SIG-M5 (cell line): ENCODE measurements at places on chromosomes 11 and 22.

- no peak for DNase-seq
Measured at GRCh38 chr11:121451986-121452608, at the start of gene SORL1. Gene SORL1 (plus strand): TSS chr11:121452314. CDS start chr11:121452332, 18 bp downstream.

- no peak for DNase-seq
Measured at GRCh38 chr22:20979243-20979809, 2.8 kb upstream of the LZTR1 start.

GRCh38 chr11:30740091-30740490, 153.9 kb upstream of the MPPED2 start:
- DNase-seq: no peak

GRCh38 chr11:120740380-120740779, 228.8 kb downstream of the GRIK4 start:
- DNase-seq: no peak

DNA sequence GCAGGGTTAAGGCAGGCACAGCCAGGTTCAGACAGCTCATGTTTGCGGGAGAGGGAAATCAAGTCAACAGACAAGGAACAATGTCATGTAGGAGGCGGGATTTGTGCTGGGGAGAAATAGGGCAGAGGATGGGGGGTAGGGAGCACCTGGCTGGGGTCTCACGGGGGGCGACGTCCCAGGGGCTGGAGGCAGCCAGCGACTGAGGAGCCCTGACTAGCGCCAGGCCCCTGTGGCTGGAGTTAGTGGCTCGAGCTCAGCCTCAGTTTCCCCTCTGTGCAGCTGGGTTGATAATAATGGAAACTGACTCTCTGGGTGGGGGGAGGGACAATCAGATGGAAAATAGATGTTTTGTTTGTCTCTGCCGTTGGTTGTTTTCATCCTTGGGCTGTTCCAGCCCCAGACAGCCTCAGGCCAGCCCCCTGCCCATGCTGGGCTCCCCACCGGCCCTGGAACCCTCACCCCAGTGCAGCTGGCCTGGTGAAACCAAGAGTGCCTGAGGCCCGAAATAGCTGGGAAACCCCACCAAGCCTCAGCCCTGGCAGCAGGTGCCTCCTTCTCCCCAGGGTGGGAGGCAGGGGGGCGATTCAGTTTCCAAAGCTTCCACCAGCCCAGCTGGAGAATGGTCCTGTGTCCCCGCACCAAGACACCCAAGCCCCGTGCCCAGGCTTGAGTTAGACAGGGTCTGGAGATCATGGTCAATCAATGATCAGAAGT, 44.1 kb downstream of the IGLL5 start:
- DNase-seq: no peak

DNA sequence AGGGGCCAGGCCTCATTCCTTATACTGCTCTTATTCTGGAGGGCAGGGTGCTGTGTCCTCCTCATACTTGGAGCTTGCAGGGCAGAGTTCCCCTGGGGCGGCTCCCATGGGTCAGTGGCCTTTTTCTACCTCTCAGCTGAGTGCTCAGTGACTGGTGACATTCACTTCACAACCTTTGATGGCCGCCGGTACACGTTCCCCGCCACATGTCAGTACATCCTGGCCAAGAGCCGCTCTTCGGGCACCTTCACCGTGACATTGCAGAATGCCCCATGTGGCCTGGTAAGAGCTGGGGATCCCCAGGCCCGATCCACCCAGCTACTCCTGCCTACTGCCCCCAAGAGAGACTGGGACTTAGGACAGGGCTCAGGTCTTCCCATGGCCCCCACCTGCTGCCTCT, 14.5 kb downstream of the OTOG start:
- DNase-seq: no peak
